ENCODE measurements at places on chromosomes 4 and X.

- peak; percentile 78 for ATAC-seq
Measured at GRCh38 chrX:152926279-152926678, 28.4 kb downstream of the ZNF185 start.

DNA sequence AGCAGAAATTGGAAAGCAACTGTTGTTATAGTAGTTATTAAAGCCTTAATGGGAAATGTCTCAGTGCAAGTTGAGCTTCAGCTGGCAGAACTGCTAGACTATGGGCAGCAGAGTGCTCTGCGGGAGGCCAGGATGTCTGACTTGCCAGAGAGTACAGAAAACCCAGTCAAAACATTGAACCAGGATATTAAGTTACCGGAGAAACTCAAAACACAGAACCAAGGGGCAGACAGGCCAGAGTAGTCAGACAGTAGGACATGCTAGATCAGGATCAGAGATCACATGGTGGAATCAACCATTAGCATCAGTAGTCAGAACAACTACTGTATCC is 72.9 kb upstream of the TNIP3 start:
- no peak for ATAC-seq

GRCh38 chr4:108763226-108763593 is 357 bp upstream of the ETNPPL start:
- no peak for ATAC-seq

- ATAC-seq, result no peak
Measured at GRCh38 chrX:17747692-17748091, 10.4 kb downstream of the SCML1 start.

GRCh38 chr4:84908876-84909275 is 57.6 kb downstream of the WDFY3 start:
- ATAC-seq, result no peak

- ATAC-seq, result peak; percentile 75
Measured at GRCh38 chr4:42398171-42398870, 1.0 kb downstream of the SHISA3 start.

- no peak for ATAC-seq
Measured at GRCh38 chrX:25196221-25196620, 180.5 kb upstream of the ARX start.

DNA sequence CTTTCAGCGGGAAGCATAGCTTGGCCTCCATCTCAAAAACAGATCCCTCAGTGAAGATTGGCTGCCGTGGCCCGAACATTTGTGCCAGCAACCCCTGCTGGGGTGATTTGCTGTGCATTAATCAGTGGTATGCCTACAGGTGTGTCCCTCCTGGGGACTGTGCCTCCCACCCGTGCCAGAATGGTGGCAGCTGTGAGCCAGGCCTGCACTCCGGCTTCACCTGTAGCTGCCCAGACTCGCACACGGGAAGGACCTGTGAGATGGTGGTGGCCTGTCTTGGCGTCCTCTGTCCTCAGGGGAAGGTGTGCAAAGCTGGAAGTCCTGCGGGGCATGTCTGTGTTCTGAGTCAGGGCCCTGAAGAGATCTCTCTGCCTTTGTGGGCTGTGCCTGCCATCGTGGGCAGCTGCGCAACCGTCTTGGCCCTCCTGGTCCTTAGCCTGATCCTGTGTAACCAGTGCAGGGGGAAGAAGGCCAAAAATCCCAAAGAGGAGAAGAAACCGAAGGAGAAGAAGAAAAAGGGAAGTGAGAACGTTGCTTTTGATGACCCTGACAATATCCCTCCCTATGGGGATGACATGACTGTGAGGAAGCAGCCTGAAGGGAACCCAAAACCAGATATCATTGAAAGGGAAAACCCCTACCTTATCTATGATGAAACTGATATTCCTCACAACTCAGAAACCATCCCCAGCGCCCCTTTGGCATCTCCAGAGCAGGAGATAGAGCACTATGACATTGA is 175.4 kb downstream of the FAT4 start:
- ATAC-seq, result no peak

- no peak for ATAC-seq
Measured at GRCh38 chr4:109947457-109947856, 34.8 kb downstream of the EGF start.

- no peak for ATAC-seq
Measured at GRCh38 chrX:31506360-31506759, 434.5 kb upstream of the FTHL17 start.

GRCh38 chrX:136953867-136954787 is 73.6 kb upstream of the RBMX start:
- ATAC-seq, result no peak

- ATAC-seq, result peak; percentile 6
Measured at GRCh38 chrX:25012793-25013631, 2.8 kb downstream of the ARX start.

GRCh38 chr4:9765091-9765490 is 16.3 kb upstream of the DRD5 start:
- no peak for ATAC-seq

DNA sequence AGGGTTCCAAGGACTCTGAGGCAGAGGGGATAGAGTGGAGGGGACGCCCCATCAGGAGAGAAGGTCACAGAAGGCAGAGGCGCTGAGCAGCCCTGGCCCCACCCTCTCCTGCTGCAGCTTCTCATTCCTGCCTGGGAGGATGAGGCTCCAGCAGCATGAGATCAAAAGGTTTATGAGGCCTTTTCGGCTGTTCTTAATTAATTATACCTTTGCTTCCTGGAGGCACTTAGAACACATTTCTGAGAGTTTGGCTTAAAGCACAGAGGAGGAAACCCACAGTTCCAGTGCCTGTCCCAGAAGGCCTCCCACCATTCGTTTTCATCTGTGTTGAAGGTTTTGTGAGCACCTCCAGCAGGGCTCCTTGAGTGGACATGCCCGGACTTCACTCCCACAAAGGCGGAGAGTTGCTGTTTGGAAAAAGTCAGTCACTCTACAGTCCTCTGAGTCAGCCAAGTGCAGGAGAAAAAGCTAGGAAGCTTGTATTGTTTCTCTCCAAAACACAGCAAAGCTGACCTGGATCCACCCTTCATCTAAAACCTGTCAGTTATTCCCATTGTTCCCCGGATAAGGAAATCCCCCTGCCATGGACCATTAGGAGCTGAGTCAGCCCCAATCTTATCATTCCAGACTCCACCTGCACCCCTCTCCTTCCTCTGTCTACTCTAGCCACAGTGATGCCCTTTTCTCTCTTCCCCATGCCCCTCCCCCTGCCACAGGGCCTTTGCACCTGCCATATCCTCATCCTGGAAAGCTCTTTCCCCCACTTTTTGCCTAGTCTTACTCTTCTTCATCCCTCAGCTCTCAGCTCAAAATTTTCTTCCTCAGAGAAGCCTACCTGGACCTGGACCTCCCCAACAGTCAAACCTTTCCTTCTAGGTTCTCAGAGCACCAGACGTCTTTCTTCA is 276.8 kb downstream of the FBXW7 start:
- peak; percentile 95 for ATAC-seq

DNA sequence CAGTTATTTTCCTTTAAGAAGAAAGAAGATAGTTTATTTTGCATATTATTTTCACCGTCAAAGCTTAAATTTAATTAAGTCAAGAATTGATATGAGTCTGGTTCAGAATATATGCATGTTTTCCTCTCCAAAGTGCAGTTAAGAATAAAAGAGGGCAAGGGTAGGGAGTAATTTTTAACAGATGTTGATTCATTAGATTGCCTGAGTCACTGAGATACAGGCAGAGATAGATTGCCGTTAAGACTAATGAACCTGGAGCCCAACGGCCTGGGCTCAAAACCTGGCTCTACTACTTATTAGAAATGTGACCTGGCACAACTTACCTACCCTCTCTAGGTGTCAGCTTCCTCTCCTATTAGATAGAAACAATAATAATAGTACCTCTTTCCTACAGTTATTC is 1037.4 kb upstream of the PABPC4L start:
- ATAC-seq, result no peak

GRCh38 chr4:99855678-99856077 is 38.5 kb downstream of the LAMTOR3 start:
- ATAC-seq, result peak; percentile 72

DNA sequence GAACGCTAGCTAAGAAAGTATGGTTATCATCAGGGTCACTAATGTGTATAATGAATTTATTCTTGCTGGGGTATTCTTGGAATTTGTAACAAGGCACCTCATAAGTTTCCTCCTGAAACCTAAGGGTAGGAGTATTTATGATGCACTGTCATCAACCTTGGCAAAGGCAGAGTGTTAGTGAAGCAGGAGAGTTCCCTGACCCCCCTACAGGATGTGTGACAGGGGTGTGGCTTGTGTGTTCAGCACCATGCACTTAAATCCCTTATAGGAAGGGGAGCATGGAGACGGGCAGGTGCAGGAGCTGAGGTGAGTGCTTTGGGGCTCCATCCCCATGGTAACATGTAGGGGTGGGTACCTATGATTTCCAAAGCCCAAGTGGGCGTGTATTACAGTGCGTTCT is 237.7 kb downstream of the GALNTL6 start:
- no peak for ATAC-seq

DNA sequence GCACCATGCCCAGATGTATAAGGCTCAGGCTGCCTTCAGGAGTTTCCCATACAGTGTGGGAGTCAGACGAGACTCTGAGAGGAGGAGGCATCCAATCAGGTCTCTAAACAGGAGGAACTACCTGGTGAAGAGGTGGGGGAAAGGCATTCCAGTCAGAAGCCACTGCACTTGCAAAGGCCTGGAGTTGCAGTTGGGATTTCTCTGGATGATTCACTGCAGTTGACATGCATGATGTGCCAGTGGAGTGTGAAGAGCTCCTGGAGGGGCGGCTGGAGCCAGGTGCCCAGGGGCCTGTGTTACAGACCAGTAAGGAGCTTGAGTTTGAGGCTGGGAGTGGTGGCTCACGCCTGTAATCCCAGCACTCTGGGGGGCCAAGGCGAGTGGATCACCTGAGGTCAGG is 339.1 kb downstream of the ARHGAP10 start:
- no peak for ATAC-seq

DNA sequence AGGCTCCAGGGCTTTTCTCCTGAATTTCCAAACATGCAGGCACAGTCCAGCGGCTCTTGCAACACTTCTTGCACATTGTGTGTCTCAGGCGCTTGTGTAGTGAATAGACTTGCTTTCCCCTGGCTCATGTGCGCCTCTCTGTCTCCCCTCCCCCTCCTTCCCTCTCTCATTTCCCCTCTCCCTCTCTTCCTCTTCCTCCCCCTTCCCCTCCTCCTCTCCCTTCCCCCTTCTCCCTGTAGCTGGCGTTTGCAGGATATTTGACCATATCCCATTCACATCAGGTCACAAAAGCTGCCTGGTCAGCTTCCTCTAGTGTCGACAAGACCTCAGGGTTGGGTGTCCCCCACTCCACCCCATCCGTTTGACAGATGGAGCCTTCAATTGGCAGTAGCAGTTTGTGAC is 2.4 kb downstream of the CHST7 start:
- no peak for ATAC-seq
